ENCODE measurements at places on chromosomes 16 and 17. TPM values are rescaled to one million over a fixed set of nuclear protein-coding genes. Genes with fewer than 3 reads are reported as not detected.

GRCh38 chr17:3335876-3336275 is 37.7 kb upstream of the OR3A1 start:
- DNase-seq, result no peak

- DNase-seq, result no peak
Observed at GRCh38 chr17:59533694-59534093, 31.7 kb upstream of the DHX40 start.

DNA sequence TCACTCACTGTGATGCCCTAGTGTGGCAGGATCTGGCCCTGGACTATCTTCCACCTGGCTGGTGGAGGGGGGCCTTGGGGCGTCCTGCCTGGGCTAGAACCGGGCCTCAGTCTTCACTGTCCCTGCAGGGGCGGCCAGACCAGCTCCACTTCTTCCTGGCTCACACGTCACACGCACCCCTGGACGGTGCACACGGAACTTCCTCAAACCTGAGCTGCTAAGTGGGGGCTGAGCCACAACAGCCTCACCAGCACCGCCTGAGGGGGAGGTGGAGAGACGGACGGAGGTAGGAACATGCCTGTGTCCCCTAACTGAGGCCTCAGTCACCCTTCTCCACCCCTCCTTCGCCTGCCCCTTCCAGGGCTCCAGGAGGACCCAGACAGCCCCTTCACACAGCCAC is 36.6 kb downstream of the TIMM22 start:
- DNase-seq, result no peak

GRCh38 chr16:77834635-77835540 is 46.5 kb downstream of the VAT1L start:
- DNase-seq, result no peak

DNA sequence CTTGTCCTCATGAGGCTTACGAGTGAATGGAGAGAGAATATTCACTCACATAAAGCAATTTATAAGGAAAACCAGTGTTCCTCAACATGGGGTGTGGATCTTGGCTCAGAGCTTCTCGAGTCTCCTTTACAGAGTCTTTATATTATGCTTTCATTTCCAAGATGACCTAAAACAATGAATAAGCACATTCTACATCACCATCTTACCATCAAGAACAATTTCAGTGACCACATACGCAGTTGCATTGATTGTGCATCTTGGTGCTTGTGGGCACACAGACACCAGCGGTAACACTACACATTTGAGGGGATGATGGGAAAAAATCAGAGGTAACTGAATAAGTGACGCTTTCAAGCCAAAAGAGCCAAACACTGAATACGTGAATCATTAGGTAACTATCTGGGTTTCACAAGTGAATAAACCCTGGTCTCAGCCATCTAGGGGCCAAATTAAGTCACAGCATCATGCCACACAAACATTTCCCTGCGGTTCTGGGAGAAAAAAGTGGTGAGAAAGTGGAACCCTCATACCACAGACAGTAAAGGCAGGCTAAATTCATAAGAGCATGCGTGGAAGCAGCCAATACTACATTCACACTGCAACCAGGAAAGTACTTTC is 9.4 kb downstream of the CWC25 start:
- no peak for DNase-seq

The KRTAP9-2 gene
- not detected for polyA plus RNA-seq

The CFAP20 gene
- 5.2 TPM for polyA plus RNA-seq

The IL4R gene
- polyA plus RNA-seq, result 49.7 TPM
